Sigmoid colon (tissue), 7 donors: ENCODE measurements at places on chromosomes 2 and 18. TPM values are rescaled to one million over a fixed set of nuclear protein-coding genes. Genes with fewer than 3 reads are reported as not detected.

OSBPL6 gene
- total RNA-seq, result 3.2 TPM

ATP6V1B1 gene
- 1.9 TPM for total RNA-seq

EFHD1 gene
- 8.7 TPM for total RNA-seq

PSMA8 gene
- not detected for total RNA-seq

GRCh38 chr2:172242471-172242870 is 139.8 kb upstream of the DLX2 start:
- no peak for DNase-seq

GRCh38 chr2:170155022-170155722 is 22.8 kb upstream of the MYO3B start:
- no peak for DNase-seq

DNA sequence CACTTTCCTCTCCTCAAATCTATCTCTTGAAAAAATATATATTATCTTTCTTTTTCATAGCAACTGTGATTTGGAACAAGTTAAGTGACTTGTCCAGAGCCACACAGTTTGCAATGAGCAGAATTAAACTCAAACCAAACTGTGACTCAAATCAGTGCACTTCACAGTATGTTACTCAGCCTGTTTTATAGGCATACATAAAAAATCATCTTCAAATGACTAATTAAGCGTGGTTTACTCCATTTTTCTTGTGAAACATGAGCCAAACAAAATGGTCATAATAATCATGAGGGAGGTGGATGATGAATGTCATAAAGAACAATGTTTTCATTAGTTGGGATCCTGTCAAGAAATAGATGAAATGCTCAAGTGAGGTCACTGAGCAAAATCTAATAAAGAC is 6.1 kb upstream of the CCDC178 start:
- DNase-seq, result no peak

DNA sequence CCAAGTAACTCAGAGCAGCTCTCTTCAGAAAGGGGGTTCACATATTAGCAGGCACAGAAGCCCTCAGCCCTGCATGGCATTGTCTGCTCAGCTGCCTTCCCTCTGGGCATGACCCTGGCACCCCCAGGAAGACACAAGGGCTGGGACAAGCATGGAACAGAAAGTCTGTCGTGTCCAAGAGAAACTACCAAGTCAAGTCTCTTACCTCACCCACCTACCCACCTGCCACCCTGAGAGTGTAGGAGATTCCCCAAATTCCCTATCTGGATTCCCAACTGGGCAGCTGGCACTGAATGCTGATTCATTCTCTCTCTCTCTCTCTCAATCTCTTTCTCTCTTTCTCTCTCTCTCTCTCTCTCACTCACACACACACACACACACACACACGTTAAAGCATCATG is 21.6 kb downstream of the SMAD7 start:
- no peak for DNase-seq
